T-cell (primary cell): ENCODE measurements at places on chromosomes 5 and 9.

DNA sequence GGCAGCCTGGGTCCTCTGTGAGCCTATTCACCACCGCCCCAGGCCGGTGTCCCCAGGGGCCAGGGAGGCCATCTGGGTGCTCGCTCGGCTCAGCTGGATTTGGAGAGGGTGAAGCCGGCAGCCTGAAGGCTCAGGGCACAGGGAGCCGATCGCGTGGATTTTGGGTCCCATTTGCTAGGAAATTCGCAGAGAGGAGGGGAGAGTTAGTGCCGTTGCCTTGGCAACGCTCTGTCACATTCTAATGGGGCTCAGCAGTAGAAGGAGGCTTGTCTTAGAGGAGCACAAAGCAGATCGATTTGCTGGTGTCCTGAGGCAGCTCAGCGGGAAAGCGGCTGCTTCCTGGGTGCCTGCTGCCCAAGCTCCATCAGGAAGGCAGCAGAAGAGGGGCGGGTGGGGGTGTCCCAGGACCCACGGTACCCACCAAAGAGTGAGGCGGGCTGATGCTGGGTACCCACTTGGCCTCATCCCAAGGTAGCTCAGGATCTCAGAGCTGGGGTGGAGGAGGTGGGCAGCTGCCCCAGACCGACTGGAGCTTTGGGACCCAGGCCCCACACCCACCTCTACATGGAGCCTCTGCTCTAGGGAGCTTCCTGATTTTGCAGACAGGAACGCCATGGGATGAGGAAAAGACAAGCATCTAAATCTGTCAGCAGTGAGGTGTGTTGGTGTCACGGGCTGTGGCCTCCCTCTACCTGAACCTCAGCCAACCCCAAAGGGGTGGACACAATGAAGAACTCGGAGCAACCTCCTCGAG, 17.1 kb upstream of the OLFM1 start:
- peaks cover 5% of the 10 kb centered on the region for H3K27me3 ChIP-seq
- no peak for DNase-seq
- no peaks in the 10 kb centered on the region for H3K4me1 ChIP-seq
- H3K4me3 ChIP-seq, result no peak overlapping the region

GRCh38 chr5:15463231-15463980, 36.6 kb upstream of the FBXL7 start:
- no peaks in the 10 kb centered on the region for H3K36me3 ChIP-seq
- DNase-seq, result no peak
- no peak overlapping the region for H3K27ac ChIP-seq
- H3K4me1 ChIP-seq, result no peaks in the 10 kb centered on the region
- no peaks in the 10 kb centered on the region for H3K27me3 ChIP-seq

GRCh38 chr5:179385914-179386313, 40.7 kb upstream of the ADAMTS2 start:
- no peak overlapping the region for H3K4me3 ChIP-seq
- no peaks in the 10 kb centered on the region for H3K36me3 ChIP-seq
- no peaks in the 10 kb centered on the region for H3K4me1 ChIP-seq
- no peak overlapping the region for H3K27ac ChIP-seq

- DNase-seq, result peak; percentile 69
- peaks cover 10% of the 10 kb centered on the region for H3K36me3 ChIP-seq
Observed at GRCh38 chr9:21813575-21814473, 11.4 kb downstream of the MTAP start.

- no peak overlapping the region for H3K27ac ChIP-seq
- H3K4me1 ChIP-seq, result peaks cover 30% of the 10 kb centered on the region
- H3K27me3 ChIP-seq, result no peaks in the 10 kb centered on the region
- no peak overlapping the region for H3K4me3 ChIP-seq
Observed at GRCh38 chr9:129880654-129881546, 45.6 kb downstream of the USP20 start.

GRCh38 chr5:124921694-124922093, 175.3 kb upstream of the ZNF608 start:
- H3K4me3 ChIP-seq, result no peak overlapping the region
- H3K4me1 ChIP-seq, result no peaks in the 10 kb centered on the region
- no peaks in the 10 kb centered on the region for H3K27me3 ChIP-seq

DNA sequence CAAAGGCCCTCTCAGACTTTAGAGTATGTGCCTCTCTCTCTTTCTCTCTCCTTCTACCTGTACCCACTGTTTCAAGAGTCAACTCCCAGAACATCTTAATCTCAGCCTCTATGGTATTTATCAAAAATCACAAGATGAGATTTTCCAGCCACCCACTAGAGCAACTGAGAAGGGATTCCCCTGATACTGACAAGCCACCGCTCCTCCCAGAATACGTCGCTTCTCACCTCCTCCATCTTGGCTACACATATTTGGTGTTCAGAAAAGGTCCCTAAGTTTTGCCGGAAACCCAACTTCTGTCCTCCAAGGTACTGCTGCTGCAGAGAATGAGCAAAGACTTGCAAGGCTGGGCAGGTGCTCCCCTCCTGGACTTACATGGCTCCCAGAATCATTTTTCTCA, 6.1 kb downstream of the GARIN3 start:
- peak overlapping the region; percentile 96 for H3K27ac ChIP-seq
- no peaks in the 10 kb centered on the region for H3K27me3 ChIP-seq
- DNase-seq, result peak; percentile 31
- peaks cover 28% of the 10 kb centered on the region for H3K4me1 ChIP-seq
- no peak overlapping the region for H3K4me3 ChIP-seq

DNA sequence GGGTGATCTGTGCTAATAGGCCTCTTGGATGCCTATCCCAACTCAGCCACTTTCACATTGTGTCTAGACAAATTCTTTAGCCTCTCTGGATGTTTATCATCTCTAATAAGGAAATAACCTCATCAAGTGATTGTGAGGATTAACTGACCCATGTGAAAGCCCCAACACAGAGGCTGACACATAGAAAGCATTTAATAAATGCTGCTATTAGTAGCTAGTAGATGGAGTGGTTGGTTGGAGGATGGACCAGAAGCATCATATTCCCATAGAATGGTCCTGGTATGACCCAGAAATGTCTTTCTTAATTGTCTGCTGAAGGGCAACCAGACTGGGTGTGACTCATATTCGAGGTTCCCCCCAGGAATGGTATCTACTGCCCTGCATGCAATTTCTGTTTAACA, 124.4 kb downstream of the PIK3R1 start:
- no peaks in the 10 kb centered on the region for H3K4me1 ChIP-seq
- no peak for DNase-seq
- no peak overlapping the region for H3K4me3 ChIP-seq
- H3K27ac ChIP-seq, result no peak overlapping the region
- H3K36me3 ChIP-seq, result no peaks in the 10 kb centered on the region
- peaks cover 3% of the 10 kb centered on the region for H3K27me3 ChIP-seq

DNA sequence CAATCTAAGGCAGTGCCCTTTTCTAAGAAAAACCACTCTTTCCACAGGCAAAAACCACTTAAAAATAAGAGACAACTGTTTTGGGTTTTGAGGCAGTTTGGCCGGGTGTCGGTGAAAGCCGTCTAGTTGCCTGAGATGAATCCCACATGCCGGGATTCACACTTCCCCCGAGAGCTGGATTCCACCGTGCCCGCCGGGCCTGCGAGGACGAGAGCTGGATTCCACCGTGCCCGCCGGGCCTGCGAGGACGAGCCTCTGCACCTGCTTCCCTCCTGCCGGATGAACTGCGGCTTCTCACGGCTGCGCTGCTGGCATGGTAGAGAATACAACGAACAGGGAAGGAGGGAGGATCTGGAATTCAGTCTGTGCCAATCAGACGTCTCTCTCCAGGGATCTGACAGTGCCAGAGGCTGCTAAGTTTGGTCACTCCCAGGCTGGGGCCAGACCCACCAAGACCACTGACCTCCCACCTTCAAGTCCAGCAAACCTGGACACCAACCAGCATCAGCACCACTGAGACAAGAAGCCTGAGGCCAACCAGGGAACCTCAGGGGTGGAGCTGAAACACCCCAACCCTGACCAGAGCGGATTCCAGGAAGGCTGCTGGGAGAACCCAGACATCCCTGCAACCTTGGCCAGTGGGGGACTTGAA, 23.0 kb downstream of the VAV2 start:
- DNase-seq, result no peak
- H3K4me3 ChIP-seq, result no peak overlapping the region
- no peaks in the 10 kb centered on the region for H3K36me3 ChIP-seq
- no peaks in the 10 kb centered on the region for H3K4me1 ChIP-seq
- H3K27me3 ChIP-seq, result peaks cover 4% of the 10 kb centered on the region

DNA sequence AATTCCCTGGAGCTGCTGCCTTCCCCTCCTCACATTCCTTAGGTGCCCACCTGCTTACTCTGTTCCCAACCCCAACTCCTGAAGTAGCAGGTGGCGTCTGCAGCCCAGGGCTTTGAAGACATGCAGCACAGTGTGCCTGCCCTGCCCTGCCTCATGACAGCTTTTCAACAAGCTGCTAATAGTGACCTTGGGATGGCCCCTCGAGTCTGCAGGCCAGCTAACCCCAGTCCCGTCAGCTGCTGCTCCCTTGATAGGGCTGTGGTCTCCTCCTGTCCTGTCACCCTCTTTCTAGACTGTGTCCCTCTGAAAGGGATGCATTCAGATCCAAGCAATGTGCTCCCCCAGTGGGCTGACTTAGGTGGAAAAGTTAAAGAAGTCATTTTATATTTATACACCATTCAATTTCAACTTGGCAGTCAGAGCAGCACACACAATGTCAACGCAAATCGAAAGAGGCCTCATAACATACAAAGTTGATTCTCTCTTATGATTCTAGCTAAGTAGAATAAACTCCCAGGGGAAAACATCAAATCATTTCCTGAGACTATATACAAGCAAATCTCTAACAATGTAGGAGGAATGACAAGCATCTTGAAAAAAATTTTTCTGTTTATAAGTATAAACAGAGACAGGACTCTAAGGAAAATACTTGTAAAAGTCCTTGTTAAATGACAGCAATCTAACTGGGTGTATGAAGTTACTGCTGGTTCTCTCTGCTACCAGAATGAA, 37.9 kb downstream of the ADRB2 start:
- no peak for DNase-seq
- H3K4me1 ChIP-seq, result no peaks in the 10 kb centered on the region
- no peaks in the 10 kb centered on the region for H3K36me3 ChIP-seq
- no peaks in the 10 kb centered on the region for H3K27me3 ChIP-seq

DNA sequence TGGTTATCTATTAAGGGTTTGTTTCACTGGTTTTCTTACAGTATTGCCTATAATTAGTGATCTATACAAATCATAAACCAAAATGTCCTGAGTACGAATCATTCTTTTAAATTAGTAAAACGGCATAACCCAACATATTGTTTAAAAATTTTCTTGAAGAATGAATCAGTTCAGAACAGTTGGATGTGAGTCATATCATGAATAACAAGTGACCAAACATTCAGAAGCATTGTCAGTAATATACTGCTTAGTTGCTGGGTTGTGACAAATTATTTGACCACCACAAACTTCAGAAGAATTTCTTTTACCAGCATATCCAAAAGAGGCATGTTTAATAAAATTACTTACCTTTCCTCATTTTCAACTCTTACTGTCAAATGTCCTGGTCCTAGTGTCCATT, 111.2 kb downstream of the UNC13B start:
- H3K4me1 ChIP-seq, result no peaks in the 10 kb centered on the region
- H3K4me3 ChIP-seq, result no peak overlapping the region
- no peaks in the 10 kb centered on the region for H3K36me3 ChIP-seq

DNA sequence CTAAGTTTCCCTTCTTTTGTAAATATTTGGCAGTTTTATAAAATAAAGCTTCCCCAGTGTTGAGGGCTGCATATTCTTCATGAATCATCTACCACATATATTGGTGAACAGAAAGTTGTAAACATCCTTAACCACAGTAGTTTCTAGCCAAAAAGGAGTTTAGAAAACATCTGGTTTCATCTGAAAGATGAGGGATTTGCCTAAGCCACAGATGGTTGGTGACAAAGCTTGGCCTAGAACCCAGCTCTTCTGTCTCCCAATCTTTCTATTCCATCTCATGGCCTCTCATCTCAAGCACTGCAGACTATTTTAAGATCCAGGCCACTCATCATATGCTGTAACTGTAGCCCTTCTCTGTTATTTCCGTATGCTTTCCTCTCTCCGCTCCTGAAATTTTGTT, 232.3 kb upstream of the TRPM3 start:
- H3K36me3 ChIP-seq, result no peaks in the 10 kb centered on the region
- no peak overlapping the region for H3K27ac ChIP-seq
- no peaks in the 10 kb centered on the region for H3K4me1 ChIP-seq
- no peak overlapping the region for H3K4me3 ChIP-seq
- DNase-seq, result no peak

GRCh38 chr9:115058684-115059315, 59.2 kb downstream of the TNC start:
- no peak for DNase-seq
- no peaks in the 10 kb centered on the region for H3K36me3 ChIP-seq
- no peak overlapping the region for H3K4me3 ChIP-seq
- H3K4me1 ChIP-seq, result no peaks in the 10 kb centered on the region
- H3K27me3 ChIP-seq, result peaks cover 8% of the 10 kb centered on the region

GRCh38 chr9:14452539-14452938, 138.6 kb upstream of the NFIB start:
- H3K36me3 ChIP-seq, result no peaks in the 10 kb centered on the region
- no peak overlapping the region for H3K4me3 ChIP-seq
- no peak for DNase-seq

- H3K4me3 ChIP-seq, result no peak overlapping the region
- no peaks in the 10 kb centered on the region for H3K4me1 ChIP-seq
- no peaks in the 10 kb centered on the region for H3K36me3 ChIP-seq
- H3K27ac ChIP-seq, result no peak overlapping the region
- H3K27me3 ChIP-seq, result no peaks in the 10 kb centered on the region
- no peak for DNase-seq
Observed at GRCh38 chr5:123007754-123008153, 28.8 kb downstream of the PPIC start.

GRCh38 chr5:39100301-39100850, 26.2 kb upstream of the RICTOR start:
- H3K4me1 ChIP-seq, result peaks cover 9% of the 10 kb centered on the region
- no peaks in the 10 kb centered on the region for H3K27me3 ChIP-seq

DNA sequence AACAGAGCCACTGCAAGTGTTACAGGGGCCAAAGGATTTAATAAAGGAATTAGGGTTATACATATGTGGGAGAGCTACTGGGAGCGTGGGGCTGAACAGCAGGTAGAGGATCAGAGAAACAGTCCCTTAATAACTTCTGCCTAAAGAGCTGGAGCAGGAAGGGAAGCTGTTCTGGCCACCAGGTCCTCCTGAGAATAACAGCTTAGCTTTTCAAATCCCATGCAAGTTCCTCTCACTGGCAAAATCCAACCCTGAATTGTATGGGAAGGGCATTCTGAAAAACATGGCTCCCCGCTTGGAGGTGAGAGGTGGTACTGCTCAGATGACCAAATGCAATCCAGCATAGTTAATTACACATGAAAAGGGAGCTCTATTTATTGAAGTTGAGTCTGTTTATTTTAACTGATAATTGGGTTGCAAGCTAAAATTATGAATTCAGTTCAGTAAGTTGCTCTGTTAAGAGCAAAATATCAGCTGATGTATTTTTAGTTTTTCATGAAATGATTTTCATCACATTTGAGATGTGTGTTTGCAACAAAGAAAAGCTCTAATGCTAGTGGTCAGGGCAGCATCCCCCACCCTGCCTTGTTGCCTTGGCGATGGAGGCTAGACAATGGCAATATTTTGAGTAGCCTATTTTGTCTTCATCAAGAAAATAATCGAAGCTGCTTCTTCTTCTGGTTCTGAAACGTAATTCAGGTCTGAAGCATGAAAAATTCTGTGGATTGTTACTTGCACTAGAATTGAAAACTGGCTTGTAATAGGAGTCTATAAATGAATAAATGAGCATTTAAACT, 58.4 kb upstream of the SH3GL2 start:
- no peaks in the 10 kb centered on the region for H3K27me3 ChIP-seq
- no peak overlapping the region for H3K27ac ChIP-seq
- H3K4me1 ChIP-seq, result no peaks in the 10 kb centered on the region
- H3K4me3 ChIP-seq, result no peak overlapping the region
